Fibroblast of skin of left quadriceps (primary cell): ENCODE measurements at places on chromosomes 7 and 10.

- no peak for DNase-seq
Observed at GRCh38 chr7:17687361-17687760, 252.9 kb downstream of the SNX13 start.

GRCh38 chr10:114087655-114088054, 44.0 kb downstream of the ADRB1 start:
- DNase-seq = no peak

- DNase-seq = no peak
Observed at GRCh38 chr10:71187600-71187999, 24.8 kb upstream of the UNC5B start.

GRCh38 chr7:158024881-158025280, 562.7 kb downstream of the PTPRN2 start:
- no peak for DNase-seq

GRCh38 chr10:26199841-26200240, 16.7 kb upstream of the GAD2 start:
- no peak for DNase-seq

DNA sequence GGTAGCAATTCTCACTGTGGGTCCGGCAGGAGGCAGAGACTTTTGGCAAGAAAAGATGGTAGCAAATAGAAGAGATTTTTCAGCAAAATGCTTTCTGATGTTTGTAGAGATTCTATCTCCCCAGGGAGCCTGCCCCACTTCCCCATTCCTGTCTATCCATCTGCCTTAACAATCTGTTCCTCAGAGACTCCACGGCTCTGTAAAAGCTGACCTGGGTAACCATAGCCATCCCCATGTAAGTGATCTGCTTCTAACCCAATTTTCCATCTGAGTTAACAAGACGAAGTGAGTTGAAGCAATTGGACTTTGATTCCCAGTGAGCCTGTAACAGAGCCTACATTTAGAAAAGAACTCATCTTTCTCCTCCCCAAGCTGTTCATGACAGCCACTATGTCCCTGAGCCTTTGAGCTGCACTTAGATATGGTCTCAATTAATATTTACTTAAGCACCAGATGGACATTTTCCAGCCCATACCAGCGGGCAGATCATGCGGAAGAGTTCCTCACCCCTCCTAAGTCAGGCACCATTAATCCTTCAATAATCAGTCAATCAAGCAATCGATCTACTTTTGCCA, 896.1 kb downstream of the CCSER2 start:
- DNase-seq = no peak

GRCh38 chr7:146129296-146129695, 12.7 kb downstream of the CNTNAP2 start:
- DNase-seq = peak; percentile 6

DNA sequence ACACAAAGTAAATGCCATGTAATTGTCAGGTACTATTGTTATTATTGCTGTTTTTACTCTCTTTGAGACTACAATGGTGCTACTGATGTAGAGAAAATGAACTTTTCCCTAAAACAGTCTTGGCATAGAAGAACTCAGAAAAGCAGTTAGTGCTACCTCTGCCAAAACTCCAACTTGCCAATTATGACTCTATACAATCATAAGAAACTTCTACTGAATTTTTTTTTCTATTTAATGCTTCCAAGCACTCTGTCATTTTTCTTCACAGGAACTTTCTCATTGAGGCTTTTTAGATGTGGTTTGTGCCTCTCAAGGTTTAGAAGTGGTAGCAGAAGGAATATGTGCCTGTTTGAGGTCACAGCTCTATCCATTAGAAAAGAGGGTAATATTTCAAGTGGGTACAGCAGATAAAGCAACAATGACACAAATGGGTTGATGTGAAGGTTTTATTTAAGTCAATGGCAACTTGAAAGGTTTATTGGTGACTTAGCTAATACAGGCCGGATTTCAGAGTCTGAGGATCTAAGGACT, 64.0 kb upstream of the FERD3L start:
- DNase-seq = no peak

DNA sequence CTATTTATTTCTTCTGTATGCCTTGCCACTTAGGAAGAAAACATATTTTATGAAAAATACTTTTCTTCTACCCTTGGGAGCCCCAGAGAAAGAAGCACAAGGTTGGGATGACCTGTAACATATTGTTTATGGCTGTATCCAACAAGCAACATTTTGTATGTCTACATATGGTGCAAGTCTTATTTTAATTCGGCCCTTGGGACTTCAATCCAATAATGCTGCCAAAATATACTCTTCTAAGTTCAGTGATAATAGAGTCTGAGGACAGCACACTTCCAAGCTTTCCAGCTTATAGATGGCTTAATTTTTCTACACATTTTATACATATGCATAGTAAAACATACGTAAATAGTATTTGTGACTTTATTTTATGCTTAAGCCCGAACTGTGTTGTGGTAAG, 318.5 kb upstream of the SEMA3A start:
- no peak for DNase-seq

- DNase-seq = no peak
Observed at GRCh38 chr7:130741331-130741995, 7.5 kb upstream of the KLF14 start.

GRCh38 chr7:155313096-155313495, 15.4 kb downstream of the INSIG1 start:
- no peak for DNase-seq
